ENCODE measurements at places on chromosomes 12 and 14.

DNA sequence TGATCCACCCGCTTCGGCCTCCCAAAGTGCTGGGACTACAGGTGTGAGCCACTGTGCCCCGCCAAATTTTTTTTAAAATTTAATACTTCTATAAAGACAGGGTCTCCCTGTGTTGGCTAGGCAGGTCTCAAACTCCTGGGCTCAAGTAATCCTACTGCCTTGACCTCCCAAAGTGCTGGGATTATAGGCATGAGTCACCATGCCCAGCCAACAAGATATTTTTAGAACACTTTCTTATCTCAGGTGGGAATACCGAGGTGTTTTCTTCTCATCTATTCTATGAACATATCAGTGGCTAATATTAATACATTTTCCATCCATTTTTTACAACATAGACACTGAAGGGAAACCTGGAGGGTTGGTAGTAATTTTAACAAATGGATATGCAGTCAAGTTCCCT lies 38.0 kb upstream of the DHRS4 start:
- no peak for DNase-seq

GRCh38 chr12:56988207-56988739 lies 18.1 kb downstream of the ZBTB39 start:
- no peak for DNase-seq

DNA sequence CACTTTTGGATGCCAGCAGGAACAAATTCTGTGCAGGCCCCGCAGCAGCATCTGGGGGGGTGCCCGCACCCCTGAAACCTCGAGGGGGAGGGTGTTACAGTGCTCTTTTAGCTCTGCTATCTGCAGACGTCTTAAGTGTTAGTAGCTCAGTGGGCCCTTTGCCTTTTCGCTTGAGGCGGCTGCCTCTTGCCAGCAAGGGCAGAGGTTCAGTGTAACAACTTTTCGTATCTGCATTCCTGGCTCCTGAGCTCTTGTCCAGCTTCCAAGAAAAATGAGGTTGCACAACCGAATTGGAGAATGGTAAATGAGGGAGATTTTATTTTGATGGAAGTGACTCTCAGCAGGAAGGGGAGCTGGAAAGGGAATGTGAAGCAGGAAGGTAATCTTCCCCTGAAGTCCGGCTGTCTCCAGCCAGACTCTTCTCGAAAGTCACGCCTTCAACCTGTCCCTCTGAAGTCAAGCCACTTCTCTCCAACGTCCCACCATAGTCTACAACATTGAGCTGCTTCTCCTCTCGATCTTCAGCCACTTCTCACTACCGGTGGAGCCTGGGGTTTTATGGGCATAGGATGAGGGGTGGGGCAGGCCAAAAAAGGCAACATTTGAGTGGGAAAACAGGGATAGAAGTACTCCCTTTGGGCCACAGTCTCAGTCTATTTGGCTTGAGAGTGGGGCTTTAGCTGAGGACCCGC lies 17.8 kb downstream of the TAS2R50 start:
- no peak for DNase-seq

DNA sequence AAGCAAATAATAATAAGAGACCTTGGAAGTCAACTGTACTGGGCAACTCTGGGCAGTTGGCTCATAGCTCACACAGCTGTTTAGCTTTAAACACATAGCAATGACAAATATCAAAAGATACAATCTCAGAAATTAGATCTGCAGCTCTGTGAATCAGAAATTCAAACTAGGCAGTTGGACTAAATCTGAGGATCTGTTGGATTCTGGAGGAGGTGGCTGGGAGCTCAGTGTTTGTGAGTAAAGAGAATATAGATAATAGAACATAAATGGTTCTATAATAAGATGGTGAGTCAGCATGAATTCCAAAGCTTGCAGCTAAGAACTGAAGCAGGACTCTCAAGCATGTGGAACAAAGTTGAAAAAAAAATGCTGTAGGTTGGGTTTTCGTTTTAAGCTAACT lies 1949.4 kb upstream of the SEL1L start:
- no peak for DNase-seq

- no peak for DNase-seq
Observed at GRCh38 chr12:14664434-14665023, 31.9 kb downstream of the GUCY2C start.

- no peak for DNase-seq
Observed at GRCh38 chr12:62248873-62249272, 11.3 kb upstream of the USP15 start.

DNA sequence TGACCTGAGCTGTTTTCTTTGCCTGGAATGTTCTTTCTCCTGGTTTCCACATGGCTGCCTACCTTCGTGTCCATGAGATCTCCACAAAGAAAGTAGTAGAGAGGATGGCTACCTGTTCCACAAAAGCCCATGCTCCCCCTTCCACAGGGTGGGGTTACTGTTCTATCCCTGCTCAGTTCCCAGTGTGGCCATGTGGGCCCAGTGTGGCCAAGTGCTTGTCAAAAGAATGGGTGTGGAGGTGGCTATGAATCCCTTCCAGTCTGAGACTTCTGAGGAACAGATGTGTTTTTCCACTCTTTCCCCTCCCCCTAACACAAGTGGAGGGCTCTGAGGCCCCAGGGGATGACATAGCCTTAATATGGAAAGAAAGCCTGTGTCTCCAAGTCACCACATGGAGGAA lies 26.2 kb upstream of the HSP90B1 start:
- no peak for DNase-seq

GRCh38 chr14:22420598-22421186 lies 168.3 kb downstream of the DAD1 start:
- no peak for DNase-seq

DNA sequence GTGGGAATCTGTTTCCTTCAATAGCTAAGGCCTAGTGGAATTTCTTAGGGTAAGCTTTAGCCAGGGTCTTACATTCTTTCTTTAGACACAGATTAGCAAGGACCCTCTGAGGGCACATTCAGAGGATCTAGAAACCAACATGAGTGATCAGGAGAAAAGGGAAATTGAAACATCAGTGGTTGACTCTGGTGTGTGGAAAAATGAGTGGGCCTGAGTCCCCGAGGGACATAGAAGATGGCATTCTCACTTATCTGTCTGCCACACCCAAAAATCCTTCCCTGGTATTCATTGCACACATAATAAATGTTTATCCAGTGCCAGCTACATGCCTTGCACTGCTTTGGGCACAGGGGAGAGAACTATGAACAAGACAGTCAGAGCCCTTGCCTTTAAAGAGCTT lies 82.9 kb downstream of the SSPN start:
- DNase-seq, result no peak

DNA sequence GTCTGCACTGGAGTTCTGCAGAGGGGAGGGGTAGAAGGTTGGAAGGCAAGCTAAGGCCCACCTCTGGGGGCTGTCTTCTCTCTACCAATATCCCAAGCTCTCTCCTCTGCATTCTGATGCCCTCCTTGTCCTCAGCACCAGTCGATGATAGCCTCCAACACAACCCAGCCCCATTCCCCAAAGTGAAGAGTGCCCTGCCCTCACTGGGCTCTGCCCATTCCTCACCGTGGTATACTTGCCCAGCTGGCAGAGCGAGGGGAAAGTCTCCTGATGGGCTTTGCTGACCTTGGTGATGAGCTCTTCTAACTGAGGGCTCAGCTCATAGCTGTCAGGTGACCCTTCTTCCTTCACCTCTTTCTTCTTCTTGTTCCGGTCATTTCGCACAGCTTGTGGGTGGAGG lies 7.2 kb upstream of the ITGB7 start:
- no peak for DNase-seq

DNA sequence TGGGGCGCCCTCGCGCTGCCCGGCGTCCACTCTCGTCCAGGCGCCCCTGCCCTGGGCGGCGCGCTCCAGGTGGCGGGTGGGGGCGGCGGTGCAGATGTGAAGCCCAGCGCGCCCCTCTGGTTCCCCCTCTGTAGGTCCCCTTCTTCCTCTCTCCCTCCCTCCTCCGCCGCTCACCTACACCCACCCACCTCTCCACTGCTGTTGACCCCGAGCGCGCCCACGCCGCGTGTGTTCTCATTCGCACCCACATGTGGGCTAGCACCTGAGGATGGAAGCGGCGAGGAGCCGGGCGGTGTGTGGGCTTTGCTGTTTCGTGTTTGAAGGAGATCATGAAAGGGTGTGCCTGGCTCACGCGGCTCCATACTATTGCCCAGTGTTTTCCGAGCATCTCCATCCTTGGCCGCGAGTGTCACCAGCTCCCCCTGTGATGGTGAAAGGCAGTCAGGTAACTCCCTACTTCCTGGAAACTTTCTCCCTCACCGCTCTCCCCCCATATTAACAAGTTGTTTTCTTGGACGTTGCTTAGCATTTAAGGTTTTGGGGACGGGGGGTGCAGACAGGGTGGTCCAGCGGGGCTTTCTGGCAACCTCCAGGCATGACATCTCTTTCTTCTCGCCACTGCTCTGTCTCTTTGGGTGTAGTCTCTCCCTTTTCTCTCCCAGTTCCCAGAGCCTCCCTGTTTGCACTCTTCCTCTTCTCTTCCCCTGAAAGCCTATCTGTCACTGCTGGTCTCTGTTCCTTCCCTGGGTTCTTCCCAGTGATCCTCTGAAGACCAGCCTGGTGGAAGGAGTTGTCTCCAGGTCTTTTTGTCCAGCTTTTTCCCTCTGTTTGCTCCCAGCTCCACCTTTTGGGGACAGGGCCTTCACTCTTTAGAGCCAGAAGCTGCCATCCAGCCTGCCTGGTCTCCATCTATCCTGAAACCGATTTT lies 1.6 kb downstream of the CACNA1C start:
- DNase-seq, result no peak

DNA sequence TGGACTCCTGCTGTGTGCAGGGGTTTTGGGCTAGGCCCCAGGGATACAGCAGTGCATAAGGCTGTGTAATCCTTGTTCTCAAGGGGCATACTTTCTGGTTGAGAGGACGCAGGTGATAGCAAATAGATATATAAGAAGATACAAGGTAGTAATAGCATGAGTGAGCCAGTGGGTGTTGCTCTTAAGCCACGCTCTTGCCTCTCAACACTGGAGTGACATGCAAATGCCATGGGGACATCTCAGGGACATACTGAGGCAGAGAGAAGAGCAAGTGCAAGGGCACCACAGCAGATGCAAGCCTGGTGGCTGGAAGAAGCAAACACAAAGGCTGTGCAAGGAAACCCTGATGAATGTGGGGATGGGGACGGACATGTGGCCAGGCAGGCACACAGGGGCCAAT lies 223.3 kb downstream of the CHST11 start:
- DNase-seq, result no peak

- DNase-seq, result no peak
Observed at GRCh38 chr12:8612629-8613028, at the start of gene AICDA. TSS of gene AICDA (minus strand) at chr12:8612859. CDS start at chr12:8612767, 92 bp downstream.

- DNase-seq, result no peak
Observed at GRCh38 chr14:30165255-30165654, 237.6 kb upstream of the PRKD1 start.

DNA sequence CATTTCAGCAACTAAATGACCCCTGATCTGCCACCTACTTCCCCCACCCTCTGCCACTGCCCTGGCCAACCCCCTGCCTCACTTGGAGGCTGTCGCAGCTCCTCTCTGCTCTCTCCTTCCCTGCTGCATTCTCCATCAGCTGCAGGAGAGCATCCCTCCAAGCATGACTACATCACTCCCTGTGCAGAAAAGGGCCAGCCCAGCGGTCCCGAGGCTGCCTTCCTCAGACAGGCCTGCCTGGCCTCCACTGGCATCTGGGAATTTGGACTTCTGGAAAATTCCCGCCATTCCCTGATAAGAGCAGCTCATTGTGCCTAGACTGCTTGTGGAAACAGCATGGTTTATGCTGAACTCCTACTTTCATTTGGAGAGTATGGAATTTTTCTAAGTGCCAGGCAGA lies 12.7 kb downstream of the HVCN1 start:
- no peak for DNase-seq

GRCh38 chr12:114975640-114976310 lies 291.8 kb upstream of the TBX3 start:
- DNase-seq, result no peak

DNA sequence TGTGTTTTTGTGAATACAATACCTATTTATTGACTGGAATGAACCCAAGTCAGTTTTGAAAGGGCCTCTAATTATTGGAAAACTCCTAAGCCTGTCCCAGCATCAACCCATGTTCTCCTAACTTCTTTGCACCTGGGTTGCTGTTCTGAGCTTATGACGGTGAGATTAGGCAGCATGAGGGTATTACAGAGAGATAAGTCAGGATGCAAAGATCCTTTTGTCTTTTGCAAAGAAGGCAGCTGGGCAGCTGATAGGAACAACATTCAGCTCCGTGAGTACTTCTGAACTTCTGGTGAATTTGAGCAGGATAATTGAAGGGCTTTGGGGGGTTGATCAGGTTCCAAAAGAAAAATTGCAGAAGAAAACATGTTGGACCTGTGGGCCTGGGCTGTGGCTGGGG lies at the start of gene PDE6H:
Gene PDE6H (plus strand): TSS at position 227 of the 400 bp plus-strand sequence. CDS start 4,971 bp downstream, outside the sequence.
- no peak for DNase-seq

GRCh38 chr12:7099290-7099996 lies 7.2 kb upstream of the C1R start:
- no peak for DNase-seq

GRCh38 chr14:86038387-86039042 lies 508.6 kb downstream of the FLRT2 start:
- DNase-seq, result no peak

DNA sequence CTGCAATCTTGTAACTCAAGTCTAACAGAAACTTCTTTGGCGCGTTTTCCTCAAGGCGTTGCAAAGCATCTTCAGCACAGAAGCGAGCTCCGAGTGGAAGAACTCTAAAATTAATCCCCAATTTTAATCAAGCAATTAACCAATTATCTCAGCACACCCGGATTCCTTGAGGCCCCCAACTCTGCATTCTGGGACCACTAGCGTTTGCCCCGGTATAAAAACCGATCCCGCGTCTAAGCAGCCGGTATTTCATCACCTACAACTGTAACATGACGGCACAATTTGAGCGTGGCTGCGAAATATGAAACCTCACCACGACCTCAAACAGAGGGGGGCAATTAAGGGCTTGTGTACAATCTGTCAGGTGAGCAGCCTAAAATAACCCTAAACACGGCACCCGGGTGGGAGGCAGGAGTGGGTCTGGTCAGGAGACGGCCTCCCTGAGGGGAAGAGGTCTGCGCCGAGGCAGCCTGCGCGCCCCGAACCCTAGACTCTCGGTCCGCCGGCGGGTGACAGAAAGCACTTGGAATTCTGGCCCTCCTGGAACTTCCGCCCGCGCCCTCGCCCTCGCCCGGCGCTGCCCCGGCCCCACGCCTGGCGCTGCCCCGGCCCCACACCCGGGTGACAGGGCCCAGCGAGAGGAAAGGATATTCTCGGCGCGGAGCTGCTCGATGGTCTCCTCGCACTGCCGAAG lies 594 bp downstream of the ZCCHC8 start:
- DNase-seq, result no peak

DNA sequence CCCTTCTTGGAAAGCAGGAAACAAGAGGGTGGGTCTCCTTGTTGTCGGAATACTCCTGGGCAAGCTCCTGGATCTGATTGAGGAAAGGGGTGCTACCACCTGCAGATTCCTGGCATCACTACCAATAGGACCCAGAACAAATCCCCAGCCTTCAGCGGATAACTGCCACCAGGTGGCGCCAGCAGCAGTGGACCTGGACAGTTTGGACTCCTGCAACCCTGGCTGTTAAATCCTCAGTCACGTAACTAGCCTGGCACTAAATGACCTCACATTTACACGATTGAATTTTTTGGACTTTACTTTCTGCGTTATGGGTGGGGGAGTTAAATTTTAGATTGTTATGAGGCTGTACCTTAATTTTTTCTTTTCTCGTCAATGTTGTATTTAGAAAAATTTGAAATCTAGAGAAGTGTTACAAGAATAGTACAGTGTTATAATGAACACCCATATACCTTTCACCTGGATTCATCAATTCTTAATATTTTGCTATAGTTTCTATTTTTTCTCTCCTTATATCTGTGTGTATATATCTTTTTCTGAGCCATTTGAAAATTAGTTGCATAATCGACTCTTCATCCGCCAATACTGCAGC lies 95.6 kb downstream of the GAS2L3 start:
- DNase-seq, result no peak
